Mammary epithelial cell (primary cell): ENCODE measurements at places on chromosomes 4 and X. TPM values are rescaled to one million over a fixed set of nuclear protein-coding genes. Genes with fewer than 3 reads are reported as not detected.

The PRRG1 gene
- 14.0 TPM for total RNA-seq

The PAK3 gene
- 4.0 and 5.9 TPM in 2 replicates for total RNA-seq

The PHOX2B gene
- not detected for total RNA-seq

The DUSP9 gene
- 0.50 TPM for total RNA-seq

The GUF1 gene
- total RNA-seq = 18.5 TPM

The KIT gene
- total RNA-seq = 0.83 TPM

The SSX2B gene
- not detected for total RNA-seq

The SSX4 gene
- not detected in 2 replicates for total RNA-seq

The BST1 gene
- total RNA-seq = under 0.01 TPM

The TEX13B gene
- total RNA-seq = not detected in 2 replicates

The ITIH6 gene
- not detected for total RNA-seq

The CT45A3 gene
- total RNA-seq = not detected in 2 replicates

The PLP2 gene
- 309 and 377 TPM in 2 replicates for total RNA-seq

The IGSF1 gene
- not detected for total RNA-seq

The DNAAF6 gene
- not detected for total RNA-seq

The RIBC1 gene
- total RNA-seq = 1.2 TPM

The PAGE5 gene
- not detected in 2 replicates for total RNA-seq

The SMS gene
- 63.3 TPM for total RNA-seq

The ADH1C gene
- total RNA-seq = not detected

The PDCL2 gene
- total RNA-seq = not detected in 2 replicates

The ERCC6L gene
- 0.17 TPM for total RNA-seq

The CXCL8 gene
- total RNA-seq = 1.0 TPM

The MAGEA12 gene
- total RNA-seq = not detected in 2 replicates

The AFF2 gene
- total RNA-seq = 1.5 and 1.8 TPM in 2 replicates

The CYSLTR1 gene
- under 0.01 TPM for total RNA-seq

The GPM6B gene
- total RNA-seq = 146 TPM

The NLRP2B gene
- not detected for total RNA-seq

The JAKMIP1 gene
- total RNA-seq = not detected in 2 replicates

The USP17L13 gene
- not detected in 2 replicates for total RNA-seq

The TMEM47 gene
- total RNA-seq = 11.9 and 13.9 TPM in 2 replicates
